ENCODE measurements at places on chromosomes 2 and 18. TPM values are rescaled to one million over a fixed set of nuclear protein-coding genes. Genes with fewer than 3 reads are reported as not detected.

Gene KCNG2
- 0.38 TPM for total RNA-seq

Gene GPR35
- 1.8 TPM for total RNA-seq

Gene SH3RF3
- total RNA-seq = 14.1 TPM

Gene DNAH7
- 2.5 TPM for total RNA-seq

- no peak for DNase-seq
These were observed 31.9 kb downstream of the ABHD3 start for GRCh38 chr18:21672521-21673267.

- peak; percentile 55 for DNase-seq
These were observed 4.6 kb upstream of the CIB4 start for GRCh38 chr2:26645762-26646161.

- no peak for DNase-seq
These were observed 68.8 kb downstream of the LTBP1 start for GRCh38 chr2:33015421-33016142.

DNA sequence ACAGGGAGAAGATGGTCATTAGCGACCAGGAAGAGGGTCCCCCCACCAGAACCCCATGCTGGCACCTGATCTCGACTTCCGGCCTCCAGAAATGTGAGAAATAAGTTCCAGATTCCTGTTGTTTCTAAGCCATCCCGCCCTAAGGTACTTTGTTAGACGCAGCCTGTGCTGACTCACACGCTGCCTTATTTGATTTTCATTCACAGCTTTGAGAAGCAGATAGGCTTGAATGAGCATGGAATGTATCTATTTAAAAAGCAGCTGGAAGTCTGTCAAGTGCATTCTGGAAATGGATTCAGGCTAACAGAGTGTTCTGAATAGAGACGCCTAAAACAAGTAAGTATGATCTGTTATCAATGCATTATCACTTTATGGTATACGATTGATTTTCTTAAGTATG, 8.3 kb upstream of the IL1R2 start:
- DNase-seq = no peak

- peak; percentile 89 for DNase-seq
These were observed at the start of gene CYRIA for GRCh38 chr2:16665748-16666448. Gene CYRIA, minus strand, starts transcription at chr2:16665834. Its CDS starts 77,715 bp downstream, at chr2:16588119.

GRCh38 chr18:28112056-28112470, 64.9 kb downstream of the CDH2 start:
- no peak for DNase-seq

DNA sequence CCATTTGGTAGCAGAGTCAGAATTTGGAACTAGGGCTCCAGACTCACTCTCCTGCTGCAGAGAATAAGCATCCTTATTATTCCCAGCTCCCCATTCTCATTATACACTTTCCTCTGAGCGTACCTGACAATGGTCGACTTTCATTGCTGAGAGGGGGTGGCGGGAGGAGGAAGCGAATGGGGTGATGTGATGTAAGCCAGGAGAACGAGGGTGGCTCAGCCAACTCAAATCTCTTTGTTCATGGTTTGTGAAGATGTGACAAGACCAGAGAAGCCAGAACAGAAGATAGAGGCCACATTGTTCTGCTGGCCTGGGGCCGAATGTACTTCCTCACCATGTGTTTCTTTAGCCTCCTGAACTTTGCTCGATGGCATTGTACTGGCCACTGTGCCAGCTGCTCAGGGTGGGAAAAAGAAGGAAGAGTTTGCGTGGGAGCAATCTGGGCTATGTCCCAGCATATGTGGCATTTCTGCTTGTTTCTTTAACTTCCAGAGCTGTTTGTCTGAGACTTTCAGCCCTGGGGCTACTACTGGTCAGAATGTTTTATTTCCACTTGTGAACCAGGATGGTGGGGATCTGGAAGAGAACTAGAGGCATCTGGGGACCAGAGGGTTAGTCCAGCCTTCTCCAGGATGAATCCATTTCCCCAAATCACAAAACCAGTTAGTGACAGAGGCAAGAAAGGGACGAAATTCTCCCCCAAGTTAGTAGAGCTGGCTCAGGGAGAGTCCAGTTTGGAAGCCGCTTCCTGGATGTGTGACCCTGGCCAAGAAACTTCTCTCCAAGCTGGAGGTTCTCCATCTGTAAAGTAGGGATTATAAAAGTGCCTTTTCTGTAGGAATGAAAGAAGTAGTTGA, 62.6 kb downstream of the MOGAT1 start:
- DNase-seq = no peak

DNA sequence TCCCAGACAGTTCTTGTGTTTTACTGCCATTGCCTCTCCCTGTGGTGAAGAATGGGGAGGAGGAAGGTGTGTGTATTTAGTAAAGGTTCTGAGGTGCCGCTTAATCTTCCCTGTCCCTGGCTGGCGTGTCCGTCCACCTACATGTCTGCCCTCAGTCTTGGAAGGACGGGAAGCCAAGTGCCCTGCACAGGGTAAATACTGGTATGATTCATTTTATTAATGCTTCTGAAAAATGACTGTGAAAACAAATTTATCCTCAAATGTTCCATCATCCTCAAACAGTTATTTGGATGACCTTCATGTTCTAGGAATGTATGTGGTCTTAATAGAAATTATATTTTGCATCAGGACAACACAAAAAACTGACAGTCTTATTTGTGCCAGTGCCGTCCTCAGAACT, 6.6 kb downstream of the EPAS1 start:
- DNase-seq = no peak

DNA sequence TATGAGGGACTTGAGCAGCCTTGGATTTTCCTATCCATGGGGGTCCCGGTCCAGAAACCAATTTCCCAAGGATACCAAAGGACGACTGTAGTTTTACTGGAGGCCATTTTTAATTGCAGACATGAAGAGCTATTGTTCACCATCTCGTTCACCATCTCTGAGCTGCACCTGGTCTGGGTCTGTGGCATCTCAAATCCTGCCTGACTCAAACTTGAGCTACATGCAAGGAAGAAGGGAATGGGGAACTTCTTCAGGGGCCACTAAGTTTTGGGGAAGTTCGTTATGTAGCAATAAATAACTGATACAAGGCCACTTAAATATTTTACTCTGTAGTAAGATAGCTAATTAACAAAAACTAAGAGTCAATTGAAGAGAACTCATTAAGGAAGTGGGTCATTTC, 2.1 kb upstream of the SMCHD1 start:
- DNase-seq = no peak
